NCI-H2081 treated with DMSO at 0.1 percent for 48 hours (cell line): ENCODE measurements at places on chromosomes 11 and 22.

DNA sequence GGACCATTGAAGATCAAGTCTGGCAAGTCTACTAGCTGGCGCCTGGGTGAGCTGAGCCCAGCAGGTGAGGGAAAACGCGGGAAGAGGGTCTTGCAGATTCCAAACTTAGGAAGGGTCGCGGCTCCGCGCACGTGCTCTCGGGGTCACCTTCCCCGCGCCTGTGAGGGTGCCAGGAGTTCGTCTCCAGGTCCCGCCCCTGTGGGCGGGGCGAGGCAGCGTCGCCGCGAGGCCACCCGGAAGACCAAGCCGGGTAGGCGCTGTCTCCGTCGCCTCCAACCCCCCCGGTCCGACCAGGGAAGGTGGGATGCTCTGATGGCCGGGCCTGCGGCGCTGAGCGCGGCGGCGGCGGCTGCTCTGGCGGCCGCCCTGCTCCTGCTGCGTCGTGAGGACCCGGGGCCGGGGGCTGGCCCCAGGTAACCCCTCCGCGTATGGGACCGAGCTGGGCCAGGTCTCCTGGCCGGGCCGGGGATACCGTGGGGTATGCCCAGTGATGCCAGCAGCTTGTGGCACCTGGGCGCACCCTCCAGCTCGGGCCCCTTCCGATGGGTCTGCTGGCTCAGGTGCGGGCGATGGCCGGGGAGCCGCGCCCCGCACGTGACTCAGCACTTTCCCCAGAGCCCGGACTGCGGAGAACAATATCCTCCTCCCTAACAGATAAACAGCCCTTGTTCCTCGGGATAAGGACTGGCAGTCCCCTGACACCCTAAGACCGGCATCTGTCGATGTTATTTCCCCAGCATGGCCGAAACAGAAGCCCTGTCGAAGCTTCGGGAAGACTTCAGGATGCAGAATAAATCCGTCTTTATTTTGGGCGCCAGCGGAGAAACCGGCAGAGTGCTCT is at the start of gene HTATIP2:
Gene HTATIP2, plus strand, starts transcription at position 215 of the 841 bp plus-strand sequence. Its CDS starts 524 bp downstream, at position 739.
- no peak for DNase-seq

- DNase-seq, result no peak
Measured at GRCh38 chr11:56624661-56625110, 10.0 kb upstream of the OR5M1 start.

DNA sequence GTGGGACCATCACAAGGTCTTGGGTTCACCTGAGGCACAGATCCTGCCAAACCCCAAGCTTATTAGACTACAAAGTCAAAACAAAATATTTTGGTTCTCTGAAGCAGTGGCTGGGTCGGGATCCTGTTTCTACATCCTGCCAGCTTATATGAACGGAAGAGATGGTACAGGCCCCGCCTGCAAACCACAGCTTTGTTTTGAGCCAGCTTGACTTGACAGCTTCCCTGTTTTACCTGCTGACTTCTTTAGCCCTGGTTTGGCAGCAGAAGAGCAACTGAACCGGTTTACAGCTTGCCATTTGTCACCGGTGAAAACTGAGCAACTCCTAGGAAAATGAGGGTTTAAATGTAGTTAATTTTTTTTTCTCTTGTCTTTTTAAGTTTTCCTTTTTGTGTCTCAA is 11.4 kb downstream of the PACS1 start:
- no peak for DNase-seq

DNA sequence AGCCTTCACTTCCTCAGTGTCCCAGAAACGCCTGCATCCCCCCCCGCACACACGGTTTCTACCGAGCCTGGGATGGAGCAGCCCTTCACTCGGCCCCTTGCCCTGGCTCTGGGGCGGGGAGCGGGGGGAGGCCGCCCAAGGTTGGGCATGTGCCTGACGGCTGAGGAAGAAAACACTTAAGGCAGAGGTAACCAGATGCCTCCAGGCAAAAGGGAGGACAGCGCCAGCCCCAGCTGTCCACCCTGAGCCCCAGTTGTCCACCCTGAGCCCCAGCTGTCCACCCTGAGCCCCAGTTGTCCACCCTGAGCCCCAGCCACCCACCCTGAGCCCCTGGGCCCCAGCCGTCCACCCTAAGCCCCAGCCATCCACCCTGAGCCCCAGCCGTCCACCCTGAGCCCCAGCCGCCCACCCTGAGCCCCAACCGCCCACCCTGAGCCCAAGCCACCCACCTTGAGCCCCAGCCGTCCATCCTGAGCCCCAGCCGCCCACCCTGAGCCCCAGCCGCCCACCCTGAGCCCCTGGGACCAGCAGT is 3.8 kb upstream of the TTLL8 start:
- DNase-seq, result no peak

GRCh38 chr22:20439928-20440575 is 2.4 kb upstream of the SCARF2 start:
- DNase-seq, result no peak

GRCh38 chr22:24495365-24495675 is 188 bp downstream of the UPB1 start:
- no peak for DNase-seq

DNA sequence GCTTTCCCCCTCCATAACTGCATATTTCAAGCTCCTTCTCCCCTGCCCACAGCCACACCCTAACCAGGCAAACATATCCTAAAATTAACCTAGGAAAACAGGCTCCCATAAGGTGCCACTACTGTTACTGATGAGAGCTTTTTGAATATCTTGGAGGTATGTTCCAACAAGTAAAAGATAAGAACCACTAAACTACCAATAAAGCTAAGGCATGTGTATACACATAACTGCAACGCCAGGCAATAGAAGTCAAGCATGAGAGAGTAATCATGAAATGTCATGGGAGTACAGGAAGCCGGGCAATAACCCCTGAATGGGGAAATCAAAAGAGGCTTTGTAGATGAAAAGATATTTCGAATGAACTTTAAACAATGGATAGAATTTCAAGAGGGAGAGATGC is 9.3 kb downstream of the MMP13 start:
- DNase-seq, result no peak

GRCh38 chr11:58573451-58574104 is 2.1 kb downstream of the LPXN start:
- DNase-seq, result no peak

DNA sequence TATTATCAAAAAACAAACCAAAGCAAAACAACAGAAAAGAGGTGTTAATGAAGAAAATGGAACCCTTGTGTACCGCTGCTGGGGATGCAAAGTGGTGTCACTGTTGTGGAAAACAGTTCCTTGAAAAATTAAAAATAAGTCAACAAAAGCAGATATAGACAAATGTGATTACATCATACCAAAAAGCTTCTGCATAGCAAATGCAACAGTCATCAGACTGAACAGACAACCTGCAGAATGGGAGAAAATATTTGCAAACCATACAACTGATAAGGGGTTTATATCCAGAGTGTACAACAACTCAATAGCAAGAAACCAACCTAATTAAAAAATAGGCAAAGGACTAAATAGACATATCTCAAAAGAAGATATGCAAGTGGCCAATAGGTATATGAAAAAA is 22.9 kb upstream of the CARS1 start:
- DNase-seq, result no peak

DNA sequence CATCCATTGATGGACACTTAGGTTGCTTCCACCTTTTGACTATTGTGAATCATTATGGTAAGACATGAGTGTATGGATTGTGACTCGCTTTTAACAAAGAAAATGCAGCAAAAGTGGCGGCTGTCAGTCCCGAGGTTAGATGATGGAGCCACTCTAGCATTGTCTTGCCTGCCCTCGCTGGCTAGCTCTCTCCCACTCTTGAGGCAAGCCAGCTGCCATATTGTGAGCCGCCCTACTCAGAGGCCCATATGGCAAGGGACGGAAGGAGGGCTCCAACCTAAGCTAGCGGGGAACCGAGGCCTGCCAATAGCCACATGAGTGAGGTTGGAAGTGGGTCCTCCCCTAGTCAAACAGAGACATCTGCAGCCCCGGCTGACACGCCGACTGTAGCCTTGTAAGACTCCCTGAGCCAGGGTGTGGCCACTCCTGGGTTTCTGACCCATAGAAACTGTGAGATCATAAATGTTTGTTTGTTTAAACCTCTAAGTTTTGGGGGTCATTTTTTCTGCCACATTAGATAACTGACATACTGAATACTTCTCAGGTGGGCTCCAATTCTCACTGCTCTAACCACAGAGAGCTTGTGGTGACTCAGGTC is 160.2 kb downstream of the LDLRAD3 start:
- no peak for DNase-seq

GRCh38 chr11:72716290-72716689 is 35.9 kb downstream of the ARAP1 start:
- no peak for DNase-seq

DNA sequence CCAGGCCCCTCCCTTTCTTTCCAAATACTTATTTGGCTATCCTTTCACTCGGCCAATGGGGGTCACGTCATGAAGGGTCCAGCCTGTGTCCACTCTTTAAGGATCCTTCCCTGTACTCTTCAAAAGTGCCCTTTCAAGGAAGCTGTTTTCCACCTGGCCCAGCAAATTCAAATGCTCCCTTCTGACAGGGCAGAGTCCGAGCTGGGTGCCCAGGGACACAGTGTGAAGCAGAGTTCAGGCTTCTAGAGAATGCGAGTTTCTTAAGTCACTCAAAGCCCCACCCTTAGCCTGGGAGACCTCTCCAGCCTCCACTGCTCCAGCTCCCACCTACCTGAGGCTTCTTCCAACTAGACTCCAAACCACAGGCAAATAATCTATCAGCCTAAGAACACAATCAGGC is 5.5 kb upstream of the APOA1 start:
- DNase-seq, result no peak

- DNase-seq, result no peak
Measured at GRCh38 chr11:8233691-8234424, 29.8 kb downstream of the LMO1 start.

DNA sequence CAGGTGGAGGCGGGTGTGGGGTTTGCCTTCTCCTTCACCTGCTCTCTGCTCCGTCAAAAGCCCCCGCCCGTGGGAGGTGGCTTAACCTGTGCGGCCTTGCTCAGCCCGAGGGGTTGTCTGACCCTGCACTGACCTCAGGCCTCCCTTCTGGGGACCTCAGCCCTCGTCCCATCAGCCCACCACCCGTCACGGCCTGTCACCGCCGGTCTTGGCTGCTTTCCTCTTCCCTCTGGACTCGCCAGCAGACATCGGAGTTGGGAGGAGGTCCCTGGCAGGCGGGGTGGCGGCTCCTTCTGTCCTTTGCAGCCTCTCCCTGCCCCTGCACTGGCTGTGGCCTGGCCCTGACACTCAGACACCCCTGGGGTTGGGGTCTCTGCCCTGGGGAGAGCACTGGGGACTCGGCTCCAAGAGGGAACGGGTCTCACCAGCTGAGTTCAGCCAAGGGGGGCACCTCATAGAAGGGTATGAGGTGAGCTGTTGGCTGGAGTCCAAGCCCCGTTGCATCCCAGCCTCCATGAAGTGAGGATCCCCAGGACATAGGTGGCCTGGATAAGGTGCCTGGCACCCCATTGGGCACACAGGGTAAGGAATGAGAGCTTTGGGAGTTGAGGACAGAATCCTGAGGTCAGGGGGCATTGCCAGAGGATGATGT is 999.6 kb downstream of the BRD1 start:
- no peak for DNase-seq

DNA sequence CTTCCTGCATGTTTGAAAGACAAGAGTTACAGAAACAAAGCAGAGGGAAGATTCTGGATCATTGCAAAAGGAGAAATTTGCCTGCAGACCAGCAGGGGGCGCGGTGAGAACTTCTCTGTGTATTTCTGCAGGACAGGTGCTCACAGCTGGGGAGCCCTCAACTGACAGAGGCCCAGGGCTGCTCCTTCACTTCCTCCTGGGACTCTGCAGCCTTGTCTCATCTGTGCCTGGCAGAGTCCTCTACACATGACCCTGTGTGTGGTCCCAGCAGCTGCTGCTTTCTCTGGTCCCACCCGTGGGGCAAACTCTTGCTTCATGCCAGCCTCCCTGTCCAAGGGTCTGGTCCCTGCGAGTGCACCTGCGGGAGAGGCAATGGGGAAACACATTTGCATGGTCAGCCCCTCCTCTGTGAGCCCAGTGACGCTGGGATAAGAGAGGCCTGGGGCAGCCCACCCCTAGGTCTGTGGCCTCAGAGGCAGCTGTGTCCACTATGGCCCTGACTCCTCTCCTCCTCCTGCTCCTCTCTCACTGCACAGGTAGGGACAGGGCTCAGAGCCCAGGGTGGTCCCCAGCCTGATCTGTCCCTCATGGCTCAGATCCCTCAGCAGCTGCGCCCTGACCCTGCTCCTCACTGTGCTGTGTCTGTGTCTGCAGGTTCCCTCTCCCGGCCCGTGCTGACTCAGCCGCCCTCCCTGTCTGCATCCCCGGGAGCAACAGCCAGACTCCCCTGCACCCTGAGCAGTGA is 43.2 kb upstream of the VPREB1 start:
- DNase-seq, result no peak

DNA sequence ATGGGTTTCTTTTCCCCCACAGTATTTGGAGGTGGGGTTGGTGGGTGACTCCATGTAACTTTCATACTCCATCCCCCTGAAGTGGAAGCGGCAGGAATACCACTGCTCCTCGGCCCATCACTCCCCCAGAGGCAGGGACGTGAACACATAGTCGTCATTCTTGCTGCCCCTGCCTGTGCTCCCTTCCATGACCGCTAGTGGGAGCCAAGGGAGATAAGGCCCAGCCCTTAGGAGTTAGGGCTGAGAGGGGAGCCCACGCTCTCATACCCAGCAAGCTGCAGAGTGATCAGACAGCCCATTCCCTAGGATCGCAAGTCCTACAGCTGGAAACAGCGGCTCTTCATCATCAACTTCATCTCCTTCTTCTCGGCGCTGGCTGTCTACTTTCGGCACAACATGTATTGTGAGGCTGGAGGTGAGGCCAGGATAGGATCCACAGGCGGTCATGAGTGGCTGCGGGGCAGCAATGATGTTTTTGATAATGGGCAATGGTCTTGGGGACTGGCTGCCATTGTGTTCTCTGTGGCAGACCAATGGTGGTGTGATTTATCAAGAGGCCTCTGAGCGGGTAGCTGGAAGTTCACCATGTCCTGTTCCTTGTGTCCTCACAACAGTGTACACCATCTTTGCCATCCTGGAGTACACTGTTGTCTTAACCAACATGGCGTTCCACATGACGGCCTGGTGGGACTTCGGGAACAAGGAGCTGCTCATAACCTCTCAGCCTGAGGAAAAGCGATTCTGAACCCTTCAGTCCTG is 15.9 kb downstream of the RHOG start:
- DNase-seq, result no peak

GRCh38 chr11:63783925-63784592 is 15.5 kb upstream of the ZFTA start:
- no peak for DNase-seq

DNA sequence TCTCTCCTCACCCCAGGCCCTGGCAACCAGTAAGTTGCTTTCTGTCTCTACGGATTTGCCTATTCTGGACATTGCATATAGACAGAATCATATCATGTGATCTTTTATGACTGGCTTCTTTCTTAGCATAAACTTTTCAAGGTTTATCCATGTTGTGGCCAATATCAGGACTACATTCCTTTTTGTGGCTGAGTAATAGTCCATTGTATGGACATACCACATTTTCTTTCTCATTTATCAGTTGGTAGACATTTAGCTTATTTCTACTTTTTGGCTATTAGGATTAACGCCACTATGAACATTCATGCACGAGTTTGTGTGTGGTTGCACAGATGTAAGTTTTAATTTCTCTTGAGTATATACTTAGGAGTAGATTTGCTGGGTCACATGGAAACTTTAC is 35.7 kb downstream of the ARFGAP3 start:
- no peak for DNase-seq
